ENCODE measurements at places on chromosomes 16 and 17. TPM values are rescaled to one million over a fixed set of nuclear protein-coding genes. Genes with fewer than 3 reads are reported as not detected.

Gene ITGAX
- total RNA-seq = 4.6 TPM

Gene IGSF6
- total RNA-seq = 3.9 TPM

Gene TNS4
- total RNA-seq = 0.25 TPM

Gene NETO2
- 3.2 TPM for total RNA-seq

GRCh38 chr17:74493331-74493833 is 26.9 kb downstream of the CD300A start:
- no peak overlapping the region for H3K27ac ChIP-seq
- peaks cover 5% of the 10 kb centered on the region for H3K4me1 ChIP-seq
- no peak overlapping the region for H3K4me3 ChIP-seq
- H3K27me3 ChIP-seq = no peaks in the 10 kb centered on the region

GRCh38 chr17:32971171-32971570 is 20.5 kb upstream of the SPACA3 start:
- no peak for DNase-seq
- peaks cover 4% of the 10 kb centered on the region for H3K4me1 ChIP-seq
- no peaks in the 10 kb centered on the region for H3K27me3 ChIP-seq
- H3K27ac ChIP-seq = no peak overlapping the region

- peaks cover 10% of the 10 kb centered on the region for H3K4me1 ChIP-seq
- H3K27ac ChIP-seq = no peak overlapping the region
- no peak for DNase-seq
Observed at GRCh38 chr17:18093616-18094408, 6.1 kb downstream of the DRG2 start.

DNA sequence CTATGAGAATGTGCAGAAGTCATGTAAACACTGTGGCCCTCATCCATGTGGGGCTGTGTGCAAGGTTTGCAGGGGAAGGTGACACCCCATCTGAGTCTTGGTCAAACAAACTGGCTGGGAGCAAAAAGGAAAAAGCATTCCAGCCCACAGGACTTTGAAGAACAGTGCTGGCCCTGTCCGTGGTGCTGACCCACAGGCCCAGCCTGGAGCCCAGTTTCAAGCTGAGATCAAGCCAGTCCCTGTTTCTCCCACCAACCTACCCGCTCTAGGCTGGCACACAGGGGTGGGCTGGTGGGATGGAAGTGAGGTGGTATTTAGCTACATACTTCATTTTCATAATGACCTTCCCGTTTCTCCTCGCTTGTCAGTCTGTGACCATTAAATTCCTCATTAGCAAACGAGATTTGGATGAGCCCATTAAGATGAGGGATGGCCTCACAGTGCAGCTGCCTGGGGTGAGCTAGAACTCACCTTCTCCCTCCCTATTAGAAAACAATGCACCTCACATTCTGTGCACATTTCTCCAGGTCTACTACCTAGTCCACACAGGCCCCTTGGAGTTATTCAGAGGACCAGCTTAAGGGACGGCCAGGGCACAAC is 12.6 kb upstream of the RPL38 start:
- DNase-seq = no peak
- no peak overlapping the region for H3K27ac ChIP-seq
- H3K4me1 ChIP-seq = no peaks in the 10 kb centered on the region
- peaks cover 5% of the 10 kb centered on the region for H3K27me3 ChIP-seq
- no peak overlapping the region for H3K4me3 ChIP-seq
